Lung microvascular endothelial cell (primary cell): ENCODE measurements at places on chromosomes 12 and 14. TPM values are rescaled to one million over a fixed set of nuclear protein-coding genes. Genes with fewer than 3 reads are reported as not detected.

- peak; percentile 45 for DNase-seq
Observed at GRCh38 chr14:44846232-44846824, 115.4 kb downstream of the KLHL28 start.

DNA sequence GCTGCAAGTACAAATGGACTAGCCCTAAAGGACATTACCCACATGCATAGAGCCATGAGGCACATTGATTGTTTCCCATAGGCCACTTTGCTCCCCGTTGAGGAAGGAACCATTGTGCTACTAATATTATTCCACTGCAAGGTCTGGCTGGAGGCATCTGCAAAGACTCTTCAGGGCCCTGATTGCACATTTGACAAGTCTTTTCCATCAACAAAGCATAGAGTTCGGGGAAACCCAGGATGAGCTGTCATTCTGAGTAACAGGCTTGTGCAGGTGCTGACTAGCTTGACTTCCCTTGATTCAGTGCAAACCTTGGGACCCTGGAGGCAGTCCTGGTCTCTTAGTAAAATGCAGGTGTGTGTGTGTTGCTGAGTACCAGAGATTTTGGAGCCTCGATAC lies 73.8 kb downstream of the SUSD6 start:
- DNase-seq, result peak; percentile 87

The PA2G4 gene
- 80.8 and 102 TPM in 2 replicates for total RNA-seq

DNA sequence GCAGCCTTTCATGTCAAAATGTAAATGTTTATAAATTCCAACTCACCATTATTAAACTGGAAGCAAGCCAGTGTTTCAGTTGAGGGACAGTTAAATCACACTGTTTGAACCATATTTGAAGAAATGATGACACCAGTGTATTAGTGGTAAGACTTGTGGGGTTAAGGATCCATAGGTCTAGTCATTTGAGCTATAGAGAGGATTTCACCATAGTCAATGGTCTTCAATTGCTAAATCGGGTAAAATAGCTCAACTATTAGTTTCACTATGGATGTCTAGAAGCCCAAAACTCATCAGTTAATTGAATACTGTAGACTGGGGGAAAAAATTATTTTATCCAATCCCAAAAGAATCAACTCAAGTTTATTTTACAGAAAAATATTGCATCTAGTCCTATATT lies 659.1 kb downstream of the NRXN3 start:
- DNase-seq, result no peak

DNA sequence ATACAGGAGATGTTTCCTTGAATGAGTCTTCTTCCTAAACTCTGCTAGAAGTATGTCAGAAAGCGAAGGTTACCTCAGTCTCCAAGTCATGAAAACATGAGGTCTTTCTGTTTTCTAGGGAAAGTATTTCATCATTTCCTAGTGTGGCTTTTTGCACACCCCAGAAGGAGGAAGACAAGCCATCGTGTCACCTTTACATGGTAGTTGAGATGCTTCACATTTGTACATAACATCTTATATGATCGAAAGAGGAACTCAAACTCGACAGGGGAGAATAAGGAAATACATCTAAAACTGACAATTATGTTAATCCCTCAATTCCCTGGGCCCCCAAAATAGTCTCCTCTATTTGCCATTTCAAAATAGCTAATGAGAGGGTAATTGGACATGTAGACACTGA lies 214.1 kb upstream of the PLEKHG7 start:
- no peak for DNase-seq

- no peak for DNase-seq
Observed at GRCh38 chr12:124177951-124178316, 117.0 kb upstream of the RFLNA start.

The OAS1 gene
- 13.5 and 21.4 TPM in 2 replicates for total RNA-seq

DNA sequence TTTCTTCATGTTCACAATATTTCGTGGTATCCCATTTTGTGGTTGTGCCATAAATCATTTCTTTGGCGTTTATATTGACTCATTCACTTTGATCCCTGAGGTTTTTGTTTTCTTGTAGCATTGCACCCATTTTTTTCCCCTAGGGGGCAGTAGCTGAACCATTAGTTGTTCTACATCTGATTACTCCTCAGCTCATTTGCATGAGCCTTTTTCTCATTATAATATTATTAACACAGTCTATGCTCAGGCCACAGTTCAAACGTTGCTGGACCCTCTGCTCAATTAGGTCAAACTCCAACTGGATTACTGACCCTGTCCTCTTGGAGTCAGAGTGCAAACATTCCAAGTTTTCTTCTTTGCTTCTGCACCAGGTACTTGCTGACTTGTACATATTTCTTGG lies 475.4 kb upstream of the SEL1L start:
- no peak for DNase-seq

The MIP gene
- under 0.01 and 0.40 TPM in 2 replicates for total RNA-seq

DNA sequence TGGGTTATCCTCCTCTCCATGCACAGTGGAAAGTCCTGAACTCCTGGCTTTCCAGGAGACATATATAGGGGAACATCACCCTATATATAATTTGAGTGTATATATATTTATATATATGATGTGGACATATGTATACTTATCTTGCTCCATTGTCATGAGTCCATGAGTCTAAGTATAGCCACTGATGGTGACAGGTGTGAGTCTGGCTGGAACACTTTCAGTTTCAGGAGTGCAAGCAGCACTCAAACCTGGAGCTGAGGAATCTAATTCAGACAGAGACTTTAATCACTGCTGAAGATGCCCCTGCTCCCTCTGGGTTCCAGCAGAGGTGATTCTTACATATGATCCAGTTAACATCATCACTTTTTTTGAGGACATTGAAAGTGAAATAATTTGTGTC lies 4.4 kb downstream of the SSTR1 start:
- no peak for DNase-seq

- DNase-seq, result no peak
Observed at GRCh38 chr12:88142610-88142991, 494 bp downstream of the TMTC3 start.

The LRRIQ1 gene
- under 0.01 TPM in 2 replicates for total RNA-seq

- no peak for DNase-seq
Observed at GRCh38 chr14:67881225-67881624, 61.6 kb downstream of the RAD51B start.

DNA sequence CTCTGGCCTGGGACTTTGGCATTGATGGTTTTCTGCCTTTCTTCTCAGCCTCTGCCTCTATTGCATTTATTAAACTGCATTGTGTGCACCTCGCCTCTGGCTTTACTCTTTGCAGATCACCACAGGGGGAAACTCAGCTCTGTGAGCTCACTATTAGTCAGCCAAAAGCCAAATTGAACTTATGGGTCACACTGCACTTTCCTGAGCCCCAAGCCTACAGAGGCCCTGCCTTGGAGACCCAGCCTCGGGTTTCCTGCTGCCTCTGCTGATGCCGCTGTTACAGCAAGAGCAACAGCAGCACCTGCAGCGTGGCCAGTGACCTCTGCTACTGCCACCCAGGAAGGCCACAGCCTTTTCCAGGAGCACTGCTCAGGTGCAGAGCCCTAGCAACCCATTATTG lies 122.5 kb downstream of the DAD1 start:
- no peak for DNase-seq

DNA sequence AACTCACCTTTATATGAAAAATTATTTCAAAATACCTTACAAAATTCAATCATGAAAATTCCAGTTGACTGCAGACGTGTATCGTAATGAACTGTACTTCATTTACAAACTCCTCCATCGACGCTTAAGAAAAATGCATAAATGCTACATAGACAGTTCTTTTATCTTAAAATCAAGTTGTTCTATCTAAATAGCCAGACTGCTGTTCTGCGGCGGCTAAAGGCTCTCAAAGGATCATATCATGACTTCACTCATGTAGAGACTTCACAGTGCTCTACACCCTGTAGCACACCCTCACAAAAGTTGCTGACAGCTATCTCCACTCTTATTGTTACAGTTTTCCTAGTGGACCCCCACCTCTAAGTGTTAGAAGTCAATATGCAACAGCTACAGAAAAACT lies 5.2 kb downstream of the KRAS start:
- DNase-seq, result no peak

The ADGRD1 gene
- total RNA-seq, result 0.20 and 0.22 TPM in 2 replicates

GRCh38 chr14:101828046-101828445 lies 66.5 kb downstream of the PPP2R5C start:
- no peak for DNase-seq

DNA sequence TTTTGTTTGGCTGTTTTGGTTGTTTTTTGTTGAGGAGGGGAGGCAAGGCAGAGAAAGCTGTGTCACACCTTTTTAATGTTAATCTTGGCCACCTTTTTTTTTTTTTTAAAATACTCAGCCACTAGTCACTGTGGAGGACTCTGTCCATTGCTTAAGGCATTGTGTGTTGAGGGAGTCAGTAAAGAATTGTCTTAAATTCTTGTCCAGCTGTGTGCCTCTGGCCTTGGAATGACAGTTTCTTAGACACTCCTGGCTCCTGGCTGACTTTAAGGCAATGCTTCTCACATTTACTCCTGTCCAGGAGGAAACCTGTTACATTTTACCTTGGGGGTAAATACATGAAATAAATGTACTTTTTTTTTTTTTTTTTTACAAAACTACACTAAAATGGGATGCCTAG lies 18.1 kb upstream of the SMCO2 start:
- no peak for DNase-seq

GRCh38 chr14:30159374-30159773 lies 231.7 kb upstream of the PRKD1 start:
- DNase-seq, result no peak

- no peak for DNase-seq
Observed at GRCh38 chr14:43894534-43894933, 612.5 kb downstream of the FSCB start.

- no peak for DNase-seq
Observed at GRCh38 chr12:8960176-8960575, 10.7 kb upstream of the M6PR start.

DNA sequence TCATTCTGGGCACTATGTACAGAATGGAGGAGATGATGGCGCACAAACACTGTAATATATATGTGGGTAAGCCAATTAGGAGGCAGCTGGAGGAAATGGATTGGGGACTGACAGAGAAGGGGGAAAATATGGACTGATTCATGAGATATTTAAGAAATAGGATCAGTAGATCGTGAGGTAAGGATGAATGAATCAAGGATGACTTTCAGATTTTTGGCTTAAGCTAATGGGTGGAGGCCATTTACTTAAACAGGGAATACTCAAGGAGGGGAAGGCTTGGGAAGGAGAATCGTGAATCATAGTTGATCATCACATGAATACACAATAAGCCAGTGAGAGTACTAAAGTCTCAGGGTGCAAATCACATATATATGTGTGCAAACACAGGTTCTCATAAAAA lies 11.2 kb upstream of the GNPNAT1 start:
- peak; percentile 67 for DNase-seq

DNA sequence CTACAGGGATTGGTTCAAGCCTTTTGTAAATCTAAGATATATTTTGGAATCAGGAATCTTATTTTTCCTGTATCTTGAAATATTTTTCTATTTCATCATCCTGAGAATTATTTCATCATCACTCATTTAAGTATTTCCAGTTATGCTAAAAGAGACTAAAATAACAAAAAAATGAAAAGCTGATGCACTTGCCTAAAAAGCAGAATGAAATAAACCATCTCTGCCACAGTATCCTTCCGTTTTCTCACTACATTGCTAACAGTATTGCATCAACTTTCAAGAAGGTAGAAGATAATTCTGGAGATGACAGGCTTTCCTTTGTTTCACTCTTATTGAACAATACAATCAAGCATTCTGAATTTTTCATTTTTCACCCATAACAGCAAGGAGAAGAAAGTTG lies 31.1 kb upstream of the EIF5 start:
- DNase-seq, result no peak

DNA sequence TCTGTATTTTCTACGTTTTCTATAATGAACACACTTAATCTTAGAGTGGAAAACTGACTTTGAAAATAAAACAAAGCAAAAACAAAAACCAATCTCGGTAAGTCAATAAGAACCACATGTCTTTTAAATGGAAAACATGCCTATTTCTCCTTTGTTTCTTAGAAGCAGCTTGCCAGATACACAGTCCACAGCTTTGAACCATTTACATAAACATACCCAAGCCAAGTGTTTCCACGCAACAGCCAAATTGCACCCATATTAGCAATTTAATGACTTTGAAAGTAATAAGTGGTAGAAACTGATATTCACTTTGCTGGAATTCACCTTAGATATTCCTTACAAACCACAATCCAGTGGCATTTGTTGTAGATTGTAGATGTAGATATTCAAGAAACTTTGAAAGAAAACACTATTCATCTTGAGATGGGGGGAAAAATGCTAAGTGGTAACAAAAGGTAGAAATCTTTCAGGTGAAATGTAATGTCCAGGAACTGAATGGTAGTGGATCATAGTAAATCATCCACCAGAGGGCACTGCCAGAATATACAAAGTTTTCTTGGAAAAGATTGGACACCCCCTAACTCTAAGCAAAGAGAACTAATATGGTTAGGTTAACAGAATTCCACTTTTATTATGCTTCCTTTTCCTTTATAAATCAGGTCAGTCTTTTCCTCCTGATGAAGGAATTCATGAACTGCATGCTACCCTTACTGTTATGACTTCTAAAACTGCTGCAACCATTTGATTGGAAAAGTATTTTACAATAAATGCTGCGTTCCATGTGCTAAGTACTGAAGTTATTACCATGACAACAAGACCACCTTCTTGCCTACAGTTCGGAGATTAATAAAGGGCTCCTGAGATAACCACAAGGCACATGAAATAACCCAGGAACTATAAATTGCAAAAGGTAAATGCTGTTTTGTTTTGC lies 69.8 kb downstream of the RERG start:
- DNase-seq, result peak; percentile 13

DNA sequence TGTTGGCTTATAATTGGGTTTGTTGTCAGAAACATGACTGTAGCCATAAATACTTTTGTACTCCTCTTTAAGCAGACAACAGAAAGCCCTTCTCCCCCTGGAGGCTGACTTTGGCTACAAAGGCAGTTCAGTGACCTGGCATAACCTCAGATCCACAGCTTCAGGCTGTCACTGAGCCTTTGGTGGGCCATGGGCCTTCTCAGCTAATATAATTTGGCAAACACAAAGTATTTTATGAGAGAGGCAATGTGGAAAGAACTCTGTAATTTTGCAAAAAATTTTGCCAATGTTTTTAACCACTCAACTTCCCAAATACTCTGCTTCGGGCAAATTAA lies 15.5 kb upstream of the MGP start:
- no peak for DNase-seq

The LALBA gene
- not detected in 2 replicates for total RNA-seq

DNA sequence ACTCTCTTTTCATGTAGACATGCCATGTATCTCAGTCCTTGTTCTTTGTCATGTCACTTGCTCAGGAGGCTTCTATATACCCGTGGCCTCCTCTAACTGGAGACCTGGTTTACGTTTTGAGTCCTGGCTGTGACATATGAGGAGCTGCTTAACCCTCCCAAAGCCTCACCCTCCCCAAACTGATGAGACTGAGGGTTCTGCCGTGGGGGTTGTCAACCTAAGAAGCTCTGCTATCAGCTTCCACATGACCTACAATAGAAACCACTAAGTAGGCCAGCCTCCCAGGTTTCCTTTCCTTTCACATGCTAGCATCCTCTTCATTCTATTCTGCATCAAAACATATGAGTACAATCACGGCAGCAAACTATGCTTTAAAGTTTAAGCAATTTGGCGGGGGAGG lies 76.8 kb upstream of the WSCD2 start:
- no peak for DNase-seq
